ENCODE measurements at places on chromosomes 1 and 21.

DNA sequence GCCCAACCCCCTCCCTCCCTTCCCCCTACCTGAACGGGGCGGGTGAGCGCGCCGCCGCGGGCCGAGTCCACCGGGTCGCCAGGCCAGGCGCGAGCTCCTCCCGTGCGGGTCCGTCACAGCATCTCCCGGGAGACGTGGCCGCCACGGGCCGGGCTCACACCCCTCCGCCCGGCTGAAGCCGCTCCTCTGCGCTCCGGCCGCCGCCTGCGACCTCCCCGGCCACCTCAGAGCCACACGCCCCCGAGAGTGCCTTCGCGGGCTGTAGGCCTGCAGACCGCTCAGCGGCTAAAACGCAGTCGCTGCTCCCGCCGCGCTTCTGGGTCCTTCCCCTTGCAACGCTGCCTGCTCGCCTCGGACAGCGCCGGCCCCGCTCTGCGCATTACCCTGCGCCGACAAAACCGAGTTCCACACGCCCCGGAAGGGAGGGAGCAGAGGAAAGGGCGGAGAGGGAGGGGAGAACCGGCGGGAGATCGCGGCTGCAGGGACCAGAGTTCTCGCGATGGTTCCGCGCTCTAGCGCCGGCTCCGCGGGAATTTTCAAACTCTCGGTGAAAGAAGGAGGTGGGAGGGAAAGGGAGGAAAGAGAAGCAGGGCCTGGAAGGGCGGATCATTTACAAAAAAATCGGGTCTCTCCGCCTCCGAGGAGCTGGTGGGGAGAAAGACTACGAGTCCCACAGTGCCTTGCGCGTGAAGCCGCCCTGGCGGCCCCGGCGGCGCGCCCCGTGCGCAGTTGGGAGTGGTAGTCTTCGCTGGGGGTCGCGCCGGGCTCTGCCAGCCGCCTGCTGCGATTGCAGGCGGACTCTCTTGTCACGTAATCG lies at the start of gene AHCTF1:
Gene AHCTF1, minus strand, starts transcription at position 400 of the 817 bp plus-strand sequence. CDS start 13,578 bp downstream, outside the sequence.
- DNase-seq = peak; percentile 95

GRCh38 chr1:94755675-94756074 lies 64.5 kb upstream of the SLC44A3 start:
- peak; percentile 95 for DNase-seq

GRCh38 chr1:35706846-35707600 lies 11.7 kb downstream of the C1orf216 start:
- no peak for DNase-seq

DNA sequence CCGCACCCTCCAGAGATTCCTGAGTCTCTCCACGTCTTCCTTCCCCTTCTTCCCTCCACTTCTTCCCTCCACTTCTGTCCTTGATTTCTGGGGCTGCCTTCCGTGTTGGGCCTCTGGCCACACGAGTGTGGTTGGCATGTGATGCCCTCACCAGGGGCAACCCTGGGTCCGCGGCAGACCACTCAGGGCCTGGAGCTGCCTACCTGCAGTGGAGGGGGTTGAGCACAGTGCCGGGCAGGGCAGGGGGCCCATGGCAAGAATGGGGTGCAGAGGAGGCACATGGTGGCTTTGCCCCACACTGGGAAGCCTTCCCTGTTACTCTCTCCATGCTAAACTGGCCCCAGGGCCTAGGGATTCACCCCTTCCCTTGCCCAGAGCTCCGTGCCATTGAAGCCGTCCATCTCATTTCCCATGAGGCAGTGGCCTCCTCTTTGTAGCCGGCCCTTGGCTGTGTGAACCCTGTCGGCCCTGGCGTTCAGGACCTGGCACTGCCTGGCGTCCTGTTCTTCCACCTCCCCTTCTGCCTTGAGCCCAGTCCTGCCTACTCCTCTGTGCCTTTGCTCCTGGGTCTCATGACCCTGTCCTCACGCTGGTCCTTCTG lies 13.4 kb downstream of the RRP1 start:
- no peak for DNase-seq

DNA sequence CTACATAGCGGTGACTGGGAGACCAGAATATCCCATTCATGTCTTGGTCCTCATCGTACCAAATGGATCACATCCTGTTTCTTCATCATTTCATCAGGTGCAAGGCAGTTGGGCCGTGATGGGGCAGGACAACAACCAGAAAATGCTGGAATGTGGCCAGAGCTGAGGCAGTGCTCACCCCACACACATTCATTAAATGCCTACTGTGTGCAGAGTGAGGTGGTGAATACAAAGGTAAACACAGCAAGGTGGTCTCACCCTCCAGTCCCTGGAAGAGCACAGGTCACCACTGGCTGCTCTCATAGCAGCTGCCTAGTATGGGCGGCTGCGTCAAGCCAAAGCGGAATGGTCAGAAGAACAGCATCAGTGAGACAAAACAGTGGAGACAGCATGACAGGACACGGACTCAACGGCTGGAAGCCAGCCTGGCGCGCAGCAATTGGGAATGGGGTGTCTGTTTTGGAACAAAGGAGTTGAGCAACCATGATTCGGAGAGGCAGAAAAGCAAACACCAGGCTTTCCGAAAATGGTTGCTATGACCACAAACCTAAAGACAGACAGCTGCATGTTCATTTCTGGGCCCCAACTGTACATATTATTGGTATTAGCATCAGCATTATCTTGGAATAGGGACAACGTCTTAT lies 5.6 kb upstream of the ADAMTSL4 start:
- DNase-seq = peak; percentile 29
